ENCODE measurements at places on chromosomes 5 and 9. TPM values are rescaled to one million over a fixed set of nuclear protein-coding genes. Genes with fewer than 3 reads are reported as not detected.
A peak's percentile ranks its signal among the peaks of the same experiment; 100 is the strongest.

- no peak for DNase-seq
Measured at GRCh38 chr5:173777149-173777548, 111.0 kb upstream of the CPEB4 start.

DNA sequence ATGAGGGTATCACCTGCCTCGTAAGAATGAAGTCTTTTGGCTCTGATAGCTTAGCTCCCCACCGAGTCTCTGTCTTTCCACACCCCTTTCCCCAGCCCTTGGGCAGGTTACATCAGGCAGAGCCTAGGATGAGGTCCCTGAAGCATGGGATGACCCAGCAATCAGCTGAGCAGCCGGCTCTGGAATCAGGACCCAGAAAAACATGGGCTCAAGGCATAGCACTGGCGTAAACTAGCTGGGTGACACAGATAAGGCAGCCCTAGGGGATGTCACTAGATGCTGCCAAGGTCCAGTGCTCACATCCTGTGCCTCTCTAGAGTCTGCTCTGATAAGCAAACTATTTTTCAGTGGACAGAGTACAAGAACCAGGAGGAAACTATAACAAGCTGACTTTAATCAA, 26.6 kb downstream of the IDNK start:
- no peak for DNase-seq

GRCh38 chr5:76513476-76513875, 109.7 kb downstream of the F2RL2 start:
- DNase-seq = no peak

DNA sequence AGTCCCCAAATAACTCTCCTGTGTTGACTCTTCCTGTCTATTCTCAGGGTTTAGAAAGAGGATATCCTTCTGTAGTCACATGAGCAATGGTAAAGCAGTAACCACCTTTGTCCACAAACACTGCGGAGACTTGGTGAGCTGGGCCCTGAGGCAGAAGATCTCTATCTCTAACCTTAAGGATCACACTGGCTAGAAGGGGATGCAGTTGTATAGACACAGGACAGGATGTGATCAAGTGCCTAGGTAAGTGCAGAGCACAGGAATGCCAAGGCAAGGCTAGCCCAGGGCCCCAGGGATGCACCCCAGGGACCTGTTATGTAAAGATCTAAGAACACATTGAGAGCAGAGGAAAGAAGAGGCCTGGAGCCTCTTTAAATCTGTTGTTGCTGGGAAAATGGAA, 610.5 kb downstream of the IRX1 start:
- no peak for DNase-seq

Gene BARHL1
- polyA plus RNA-seq = not detected

GRCh38 chr9:32665101-32665500, 29.6 kb upstream of the TAF1L start:
- no peak for DNase-seq

DNA sequence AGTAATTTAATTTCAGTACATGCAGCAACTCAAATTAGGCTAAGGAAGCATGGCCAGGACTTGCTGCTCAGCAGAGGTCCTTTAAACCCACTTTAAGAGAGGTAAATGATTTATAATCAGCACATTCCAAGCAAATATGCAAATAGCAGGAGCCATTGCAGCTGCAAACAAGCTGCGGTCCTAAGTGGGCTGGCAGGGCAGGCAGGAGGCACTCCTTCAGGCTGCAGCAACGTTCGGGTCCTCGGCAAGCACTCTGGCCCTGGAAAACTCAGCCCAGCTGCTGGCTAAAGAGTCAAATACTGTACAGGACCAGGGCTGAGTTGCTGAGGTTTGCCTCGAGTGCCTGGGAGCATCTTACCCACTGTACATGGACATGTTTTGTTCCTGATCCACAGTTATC, 126.9 kb downstream of the FSTL4 start:
- DNase-seq = no peak

Gene ADRA1B
- polyA plus RNA-seq = 2.6 TPM

- no peak for DNase-seq
Measured at GRCh38 chr9:102032614-102033013, 294.2 kb upstream of the GRIN3A start.

- DNase-seq = peak; percentile 17
Measured at GRCh38 chr9:114339130-114339908, 9.7 kb downstream of the ORM2 start.

- DNase-seq = no peak
Measured at GRCh38 chr9:16833296-16833835, 37.1 kb downstream of the BNC2 start.

Gene SLC22A5
- polyA plus RNA-seq = 65.8 TPM

GRCh38 chr9:739362-739761, 102.1 kb upstream of the DMRT1 start:
- DNase-seq = no peak

DNA sequence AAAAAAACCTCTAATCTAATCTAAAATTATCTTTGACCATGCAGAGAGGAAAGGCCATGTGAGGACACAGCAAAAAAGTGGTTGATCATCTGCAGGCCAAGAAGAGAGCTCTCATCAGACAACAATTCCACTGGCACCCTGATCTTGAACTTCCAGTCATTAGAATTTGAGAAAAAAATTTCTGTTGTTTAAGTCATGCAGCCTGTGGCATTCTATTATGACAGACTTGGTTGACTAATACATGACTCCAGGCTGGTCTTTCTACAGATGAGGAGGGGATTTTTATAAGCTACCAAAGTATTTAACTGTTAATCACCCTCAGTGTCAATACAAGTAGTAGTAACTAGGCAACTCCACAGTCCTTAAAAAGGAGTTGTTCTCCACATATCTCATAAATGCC, 358.5 kb upstream of the RGMB start:
- no peak for DNase-seq

GRCh38 chr5:56871777-56872176, 37.6 kb upstream of the SETD9 start:
- DNase-seq = no peak

Gene UAP1L1
- 6.9 TPM for polyA plus RNA-seq

DNA sequence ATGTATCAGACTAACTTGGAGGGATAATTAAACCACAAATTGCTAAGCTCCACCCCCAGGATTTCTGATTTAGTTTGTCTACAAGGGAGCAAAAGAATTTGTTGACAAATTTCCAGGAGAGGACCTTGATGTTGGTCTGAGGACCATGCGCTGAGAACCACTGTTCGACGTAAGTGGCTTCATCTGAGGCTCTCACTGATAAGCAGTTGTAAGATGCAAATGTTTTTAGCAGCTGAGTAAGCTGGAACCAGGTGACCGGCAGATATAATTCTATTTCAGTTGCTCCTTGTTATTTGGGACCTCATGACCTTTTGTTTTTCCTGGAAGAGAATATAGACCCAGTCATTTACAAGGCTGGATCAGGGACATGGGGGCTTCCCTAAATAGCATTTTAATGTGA, 14.1 kb upstream of the SPINK1 start:
- DNase-seq = no peak

Gene PHF24
- 0.33 TPM for polyA plus RNA-seq

GRCh38 chr5:149693482-149693881, 36.6 kb upstream of the PPARGC1B start:
- no peak for DNase-seq

Gene IRX2
- 23.7 TPM for polyA plus RNA-seq

GRCh38 chr5:14463629-14464028, 118.0 kb upstream of the OTULINL start:
- DNase-seq = no peak

GRCh38 chr5:57887851-57888621, 405.4 kb upstream of the ACTBL2 start:
- DNase-seq = peak; percentile 59

Gene CCNJL
- polyA plus RNA-seq = 8.2 TPM

DNA sequence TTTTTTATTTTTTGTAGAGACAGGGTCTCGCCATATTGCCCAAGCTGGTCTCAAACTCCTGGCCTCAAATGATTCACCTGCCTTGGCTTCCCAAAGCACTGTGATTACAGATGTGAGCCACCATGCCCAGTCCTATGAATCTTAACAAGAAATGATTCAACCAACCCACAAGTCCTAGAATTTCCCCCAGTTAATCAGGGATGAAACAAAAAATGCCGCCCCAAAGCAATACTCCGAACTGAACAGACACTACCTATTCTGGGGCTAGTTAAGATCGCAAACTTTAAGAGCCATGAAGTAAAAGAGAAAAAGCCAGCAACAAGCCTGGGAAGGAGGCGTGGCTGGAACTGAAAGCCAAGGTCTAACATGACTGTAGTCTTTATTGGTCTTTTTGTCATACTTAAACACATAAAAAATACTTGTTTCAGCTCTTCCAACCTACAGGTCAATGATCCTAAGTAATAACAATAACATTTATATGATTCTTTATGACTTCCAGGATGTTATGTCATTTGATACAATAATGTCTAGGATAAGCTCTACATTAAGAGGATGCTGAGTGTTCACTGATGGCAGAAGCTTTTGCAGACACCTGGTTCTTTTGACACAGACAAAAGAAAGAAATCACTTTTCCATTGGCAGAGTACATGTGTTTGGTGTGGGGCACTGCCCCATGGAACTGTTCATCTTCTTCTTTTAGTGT, 361.1 kb upstream of the TLE4 start:
- no peak for DNase-seq

GRCh38 chr5:95907067-95907705, 54.5 kb downstream of the ELL2 start:
- DNase-seq = no peak

- no peak for DNase-seq
Measured at GRCh38 chr9:20242510-20243189, 379.6 kb downstream of the MLLT3 start.

Gene GARIN3
- not detected for polyA plus RNA-seq

Gene MLANA
- 1.0 TPM for polyA plus RNA-seq

Gene NSG2
- 0.35 TPM for polyA plus RNA-seq

- no peak for DNase-seq
Measured at GRCh38 chr9:14081745-14082144, 232.2 kb downstream of the NFIB start.

DNA sequence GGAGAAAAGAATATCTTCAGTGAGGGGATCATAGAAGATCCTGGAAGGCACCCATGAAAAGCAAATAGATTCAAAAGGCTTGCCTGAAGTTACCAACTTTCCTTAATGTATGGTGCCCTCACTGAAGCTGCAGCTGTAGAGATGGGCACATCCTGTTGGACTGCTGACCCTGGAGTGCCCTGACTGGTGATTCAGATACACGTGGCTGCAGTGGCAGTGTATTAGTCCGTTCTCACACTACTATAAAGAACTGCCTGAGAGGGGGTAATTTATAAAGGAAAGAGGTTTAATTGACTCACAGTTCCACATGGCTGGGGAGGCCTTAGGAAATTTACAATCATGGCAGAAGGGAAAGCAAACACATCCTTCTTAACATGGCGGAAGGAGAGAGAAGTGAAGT, 80.3 kb downstream of the OSMR start:
- no peak for DNase-seq

DNA sequence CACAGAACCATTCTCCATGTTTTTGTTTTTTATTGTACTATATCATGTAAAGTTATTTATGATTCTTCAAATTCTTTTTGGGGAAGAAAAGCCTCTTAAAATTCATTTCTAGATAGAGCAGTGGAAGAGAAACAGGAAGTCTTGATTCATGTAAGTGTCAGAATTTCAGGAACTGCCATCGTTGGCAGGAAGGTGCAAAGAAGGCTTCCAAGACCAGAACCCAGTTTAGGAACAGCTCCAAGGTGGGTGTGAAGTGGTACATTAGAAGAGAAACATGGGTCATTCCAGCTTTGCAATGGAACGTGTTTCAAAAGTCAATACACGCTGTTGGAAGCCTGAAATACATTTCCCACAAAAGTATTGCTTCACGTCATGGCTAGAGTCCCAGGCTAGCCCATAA, 14.8 kb downstream of the SAXO1 start:
- DNase-seq = no peak

Gene GFRA3
- polyA plus RNA-seq = 3.2 TPM

DNA sequence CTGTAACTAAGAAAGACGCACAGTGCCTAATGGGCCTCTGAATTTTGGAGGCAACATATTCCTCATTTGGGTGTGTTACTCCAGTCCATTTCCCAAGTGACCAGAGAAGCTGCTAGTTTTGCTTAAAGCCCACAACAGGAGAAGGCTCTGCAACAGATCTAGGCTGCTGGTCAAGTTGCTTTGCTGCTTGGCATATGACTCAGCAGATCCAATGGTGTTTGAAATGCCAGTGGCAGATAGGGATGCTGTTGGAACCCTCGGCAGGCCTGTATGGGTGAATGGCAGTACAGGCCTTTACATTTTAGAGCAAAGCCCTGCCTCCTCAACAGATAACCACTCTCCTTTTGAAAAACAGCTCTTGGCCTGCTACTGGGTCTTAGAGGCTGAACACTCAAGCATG, 36.2 kb upstream of the ROR2 start:
- DNase-seq = no peak

Data from left kidney (tissue), 8 donors.